Cardiac ventricle fibroblast (primary cell): ENCODE measurements at places on chromosomes 12 and 14. TPM values are rescaled to one million over a fixed set of nuclear protein-coding genes. Genes with fewer than 3 reads are reported as not detected.

The SPX gene
- total RNA-seq = 1.9 TPM in 1 of 2 replicates, not detected in the other

The ZNF385A gene
- 6.2 and 6.9 TPM in 2 replicates for total RNA-seq

The CFAP73 gene
- total RNA-seq = not detected in 2 replicates

The HOXC6 gene
- total RNA-seq = not detected in 2 replicates

The SPTB gene
- not detected in 2 replicates for total RNA-seq

The HECTD4 gene
- 10.2 and 11.3 TPM in 2 replicates for total RNA-seq

The TMEM121 gene
- 9.3 and 9.9 TPM in 2 replicates for total RNA-seq

The PTGDR gene
- total RNA-seq = 0.29 and 0.37 TPM in 2 replicates

The CMA1 gene
- not detected in 2 replicates for total RNA-seq

The PIANP gene
- total RNA-seq = not detected in 2 replicates

The KRT82 gene
- not detected in 2 replicates for total RNA-seq

The FOXA1 gene
- not detected in 2 replicates for total RNA-seq

The ACSS3 gene
- 10.2 and 12.1 TPM in 2 replicates for total RNA-seq

The CLEC2A gene
- total RNA-seq = not detected in 2 replicates

The RNU6-7 gene
- not detected in 2 replicates for total RNA-seq

The WNT1 gene
- not detected in 2 replicates for total RNA-seq
